ENCODE measurements at places on chromosomes 7 and 10.

- DNase-seq, result no peak
Observed at GRCh38 chr7:88185650-88186049, 34.2 kb downstream of the SRI start.

DNA sequence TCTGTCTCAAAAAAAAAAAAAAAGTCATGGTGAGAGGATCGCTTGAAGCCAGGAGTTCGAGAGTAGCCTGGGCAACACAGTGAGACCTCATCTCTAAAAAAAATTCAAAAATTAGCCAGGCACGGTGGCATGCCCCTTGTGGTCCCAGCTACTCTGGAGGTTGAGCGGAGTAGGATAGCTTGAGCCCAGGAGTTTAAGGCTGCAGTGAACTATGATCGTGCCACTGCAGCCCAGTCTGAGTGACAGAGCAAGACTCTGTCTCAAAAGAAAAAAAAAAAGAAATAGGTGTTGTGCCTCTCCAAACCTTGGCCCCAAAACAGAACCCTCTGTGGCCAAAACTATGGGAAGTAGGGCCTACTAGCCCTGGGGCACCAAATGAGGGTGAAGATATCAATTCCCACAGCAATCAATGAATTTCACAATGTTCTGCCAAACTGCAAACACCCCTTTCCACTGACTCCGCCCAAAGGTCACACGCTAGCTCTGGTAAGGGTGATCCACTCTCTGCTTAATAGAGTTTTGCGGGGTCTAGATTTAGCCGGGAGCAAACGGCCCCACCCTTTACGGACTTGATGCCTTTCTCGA, 16.9 kb downstream of the SSC4D start:
- DNase-seq, result no peak

DNA sequence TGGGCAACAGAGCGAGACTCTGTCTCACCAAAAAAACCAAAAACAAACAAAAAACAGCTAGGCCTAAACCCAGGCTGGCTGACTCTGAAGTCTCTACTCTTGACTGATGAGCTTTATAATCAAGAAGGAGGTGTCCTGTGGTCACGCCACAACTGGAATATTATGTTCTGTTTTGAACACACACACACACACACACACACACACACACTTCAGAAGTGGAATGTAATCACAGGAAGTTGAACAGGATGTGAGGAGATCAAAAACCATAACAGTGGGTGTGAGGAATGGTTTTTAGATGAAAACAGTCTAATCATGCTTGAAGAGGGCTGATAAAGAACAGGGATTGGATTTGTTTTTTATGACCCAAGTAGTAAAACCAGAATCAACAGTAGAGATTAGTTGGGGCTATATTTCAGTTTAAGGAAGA, 51.1 kb upstream of the IL6 start:
- DNase-seq, result peak; percentile 29

DNA sequence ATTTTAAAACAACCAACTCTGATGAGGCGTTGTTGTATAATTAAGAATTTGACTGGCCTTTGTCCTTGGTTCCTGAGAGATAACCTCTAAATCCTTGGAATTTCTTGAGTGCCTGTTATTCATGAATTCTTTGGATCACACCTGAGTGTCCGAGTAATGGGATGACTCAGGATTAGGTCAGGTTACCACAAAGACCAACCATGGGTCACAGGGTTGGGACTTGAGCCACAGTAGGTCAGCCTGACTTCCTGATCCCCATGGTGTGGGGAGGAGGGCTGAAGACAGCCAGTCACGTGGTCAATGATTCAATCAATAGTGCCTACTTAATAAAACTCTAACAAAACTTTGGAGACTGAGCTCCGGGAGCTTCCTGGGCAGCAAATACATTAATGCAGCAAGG, 192.5 kb downstream of the GFRA1 start:
- DNase-seq, result no peak

- DNase-seq, result no peak
Observed at GRCh38 chr10:97916586-97916985, 66.9 kb downstream of the GOLGA7B start.

- no peak for DNase-seq
Observed at GRCh38 chr10:128972036-128972405, 495.0 kb upstream of the MGMT start.

GRCh38 chr7:55156919-55157763, 138.3 kb downstream of the EGFR start:
- DNase-seq, result no peak

GRCh38 chr7:47601119-47601880, 19.4 kb upstream of the TNS3 start:
- DNase-seq, result no peak

- DNase-seq, result no peak
Observed at GRCh38 chr7:2934984-2935740, 91.1 kb upstream of the GNA12 start.

DNA sequence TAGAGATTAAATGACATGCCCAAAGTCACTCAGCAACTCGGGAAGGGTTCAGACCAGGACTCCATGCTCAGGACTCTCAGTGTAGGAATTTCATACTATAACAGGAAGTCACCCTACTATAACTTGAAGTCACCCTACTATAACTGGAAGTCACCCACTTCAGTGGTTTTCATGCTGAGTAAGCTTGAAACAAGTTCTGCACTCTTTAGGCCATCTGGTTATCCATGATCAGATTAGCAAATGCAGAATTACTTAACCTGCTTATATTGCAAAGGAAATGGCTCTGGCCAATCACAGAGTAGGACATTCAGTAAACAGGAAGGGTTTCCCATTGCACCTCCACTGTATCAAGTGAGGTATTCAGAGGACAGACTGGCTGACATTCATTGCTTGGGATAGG, 1240.4 kb downstream of the GATA3 start:
- DNase-seq, result no peak

GRCh38 chr7:30977896-30978564, 14.3 kb downstream of the GHRHR start:
- DNase-seq, result no peak

- no peak for DNase-seq
Observed at GRCh38 chr7:130444234-130444633, 3.4 kb upstream of the CEP41 start.

DNA sequence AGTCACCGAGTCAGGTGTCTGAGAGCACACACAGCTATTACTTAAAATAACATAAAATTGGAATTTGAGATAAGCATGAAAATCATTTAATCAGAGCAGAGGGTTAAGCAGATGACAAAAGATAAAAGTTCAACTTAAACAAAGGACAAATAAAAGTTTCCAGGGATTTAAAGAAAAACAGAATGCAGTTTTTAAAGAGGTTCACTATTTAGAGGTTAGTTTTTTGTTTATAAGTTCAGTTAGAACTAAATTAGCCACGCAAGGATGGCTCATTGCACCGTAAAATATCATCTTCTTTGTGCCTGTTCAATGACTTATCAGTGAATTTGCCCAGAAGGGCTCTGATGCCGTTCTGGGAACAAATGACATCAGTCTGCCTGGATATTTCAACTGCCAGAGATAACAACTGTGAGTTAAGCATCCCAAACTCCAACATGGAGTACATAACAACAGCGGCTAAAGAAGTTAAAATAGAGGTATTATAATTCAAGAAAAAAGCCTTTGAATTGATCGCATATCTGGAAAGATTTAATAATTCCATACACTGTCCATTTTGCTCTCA, 107.8 kb downstream of the ANK3 start:
- DNase-seq, result no peak

GRCh38 chr10:44908066-44908749, 2.9 kb upstream of the TMEM72 start:
- DNase-seq, result no peak

- no peak for DNase-seq
Observed at GRCh38 chr10:79472951-79473350, 27.5 kb upstream of the ZCCHC24 start.

DNA sequence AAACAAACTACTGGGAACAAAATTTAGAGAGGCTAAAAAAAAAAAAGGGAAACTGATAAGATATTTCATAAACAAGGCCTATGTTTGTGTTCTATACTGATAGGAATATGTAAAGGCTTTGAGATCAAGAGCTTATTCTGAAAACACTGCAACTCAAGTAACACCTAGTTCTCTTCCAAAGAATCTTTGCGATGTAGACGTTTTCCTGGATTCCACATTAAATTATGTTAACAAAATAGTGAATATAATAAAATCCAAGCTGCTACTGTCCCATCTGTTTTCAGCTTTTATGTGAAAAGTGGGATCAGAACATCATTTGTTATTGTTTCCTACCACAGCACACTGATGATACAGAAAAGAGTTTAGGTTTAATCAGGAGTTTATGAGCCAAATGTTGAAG, 53.0 kb upstream of the RNF148 start:
- DNase-seq, result no peak

DNA sequence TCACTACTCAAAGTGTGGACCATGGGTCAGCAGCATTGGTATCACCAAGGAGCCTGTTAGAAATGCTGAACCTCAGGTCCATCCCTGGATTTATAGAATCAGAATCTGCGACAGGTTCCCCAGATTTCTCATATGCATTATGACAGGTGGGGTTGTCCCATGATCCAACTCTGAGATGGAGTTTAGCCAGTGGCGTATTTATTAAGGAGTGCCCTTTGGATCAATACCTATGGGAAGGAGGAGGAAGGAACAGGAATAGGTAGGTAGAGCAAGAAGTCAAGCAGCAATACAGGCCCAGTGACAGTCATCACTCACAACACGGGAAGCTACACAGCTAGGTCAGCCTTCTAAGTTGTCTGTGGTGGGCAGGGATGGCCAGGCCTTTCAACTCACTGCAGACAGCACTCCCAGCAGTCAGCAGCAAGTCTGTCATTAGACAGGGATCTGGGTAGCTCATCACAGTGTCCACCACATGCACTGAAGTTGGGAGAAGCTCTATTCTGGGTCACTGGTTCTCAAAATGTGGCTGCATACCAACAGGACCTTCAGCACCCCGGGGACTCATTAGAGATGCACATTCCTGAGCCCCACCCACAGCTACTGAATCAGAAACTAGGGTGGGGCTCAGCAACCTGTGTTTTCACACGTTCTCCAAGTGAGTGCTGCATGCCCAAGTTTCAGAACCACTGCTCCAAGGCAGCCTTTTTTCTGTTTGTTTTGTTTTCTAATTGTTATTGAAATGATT, 532.3 kb upstream of the GALNT17 start:
- no peak for DNase-seq

DNA sequence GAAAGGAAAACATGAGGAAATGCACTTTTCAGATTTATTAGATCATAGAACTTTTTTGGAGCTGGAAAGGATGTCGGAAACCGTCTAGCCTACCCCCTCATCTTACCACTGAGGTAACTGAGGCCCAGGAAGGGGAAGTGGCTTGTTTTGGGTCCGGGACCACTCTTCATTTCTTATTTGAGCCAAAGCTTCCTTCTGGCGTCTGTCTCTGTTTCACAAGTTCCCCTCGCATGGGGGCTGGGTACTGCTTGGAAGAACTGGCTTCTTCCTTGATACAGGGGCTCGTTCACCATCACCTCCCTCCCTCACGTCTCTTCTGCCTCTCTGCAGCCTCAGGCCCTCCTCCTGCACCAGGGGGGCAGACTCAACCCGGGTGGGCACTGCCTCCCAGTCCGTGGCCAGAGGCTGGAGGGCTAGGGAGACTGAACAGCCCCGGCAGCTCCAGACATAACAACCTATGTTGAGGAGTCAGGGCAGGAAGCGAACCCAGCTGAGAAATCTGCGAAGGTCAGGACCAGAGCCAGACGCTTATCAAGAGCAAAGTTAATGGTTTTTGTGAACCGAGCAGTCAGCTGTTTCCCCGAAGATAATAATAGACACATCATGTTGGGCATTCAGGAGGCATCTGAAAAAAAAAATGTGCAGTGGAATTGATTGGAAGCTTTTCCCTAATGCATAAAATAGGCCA, 12.9 kb downstream of the HTRA1 start:
- no peak for DNase-seq

- DNase-seq, result no peak
Observed at GRCh38 chr7:20267482-20267881, 50.3 kb upstream of the MACC1 start.

GRCh38 chr7:82593780-82594179, 150.2 kb upstream of the CACNA2D1 start:
- DNase-seq, result no peak

DNA sequence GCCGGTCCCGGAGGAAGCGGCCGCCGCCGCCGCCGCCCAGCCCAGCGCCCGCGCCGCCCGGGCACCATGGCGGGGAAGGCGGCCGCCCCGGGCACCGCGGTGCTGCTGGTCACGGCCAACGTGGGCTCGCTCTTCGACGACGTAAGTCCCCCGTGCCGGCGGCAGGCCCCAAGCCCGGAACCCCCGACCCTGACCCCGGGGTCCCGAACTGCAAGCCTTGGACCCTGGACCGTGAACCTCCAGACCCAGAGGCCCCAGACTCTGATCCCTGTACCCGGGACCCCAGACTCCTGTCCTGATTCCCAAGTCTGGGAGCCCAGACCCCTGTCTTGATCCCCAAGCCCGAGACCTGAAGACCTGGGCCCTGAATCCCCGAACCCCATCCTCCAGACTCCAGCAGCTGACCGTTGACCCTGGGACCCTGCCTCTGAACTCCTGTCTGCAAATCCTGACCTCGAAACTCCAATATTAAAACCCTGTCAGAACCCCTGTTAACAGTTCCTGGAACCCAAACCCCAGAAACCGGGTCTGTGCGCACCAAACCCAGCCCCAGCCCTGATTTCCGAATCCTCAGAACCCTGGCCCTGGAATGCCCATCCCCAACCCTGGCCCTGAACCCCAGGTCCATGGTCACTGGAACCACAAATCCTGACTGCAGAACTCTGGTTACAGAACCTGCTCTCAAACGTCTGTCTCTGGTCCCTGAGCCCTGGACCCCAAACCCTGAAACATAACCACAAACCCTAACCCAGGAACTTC, 623 bp downstream of the INPP5A start:
- DNase-seq, result no peak

GRCh38 chr10:103917302-103918052, 507 bp downstream of the STN1 start:
- DNase-seq, result peak; percentile 39

DNA sequence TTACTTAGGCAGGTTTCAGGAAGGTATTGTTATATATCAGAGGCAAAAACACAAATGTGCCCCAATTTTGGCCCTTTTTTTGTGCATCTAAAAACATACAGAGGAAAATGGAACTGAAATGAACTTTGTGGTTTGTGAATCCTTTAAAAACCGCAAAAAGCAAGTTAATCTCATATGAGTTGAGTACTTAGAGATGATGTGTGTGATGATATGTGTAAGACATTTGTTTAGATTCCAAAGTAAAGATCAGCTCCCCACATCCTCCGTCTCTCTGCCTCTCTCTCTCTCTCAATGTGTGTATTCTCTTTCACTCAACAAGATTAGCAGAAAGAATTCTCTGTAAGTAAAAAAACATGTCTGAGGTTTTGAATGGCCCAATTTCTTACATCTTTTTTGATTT, 201.9 kb downstream of the MALRD1 start:
- DNase-seq, result no peak

GRCh38 chr7:26337232-26337865, 45.7 kb downstream of the SNX10 start:
- DNase-seq, result no peak

DNA sequence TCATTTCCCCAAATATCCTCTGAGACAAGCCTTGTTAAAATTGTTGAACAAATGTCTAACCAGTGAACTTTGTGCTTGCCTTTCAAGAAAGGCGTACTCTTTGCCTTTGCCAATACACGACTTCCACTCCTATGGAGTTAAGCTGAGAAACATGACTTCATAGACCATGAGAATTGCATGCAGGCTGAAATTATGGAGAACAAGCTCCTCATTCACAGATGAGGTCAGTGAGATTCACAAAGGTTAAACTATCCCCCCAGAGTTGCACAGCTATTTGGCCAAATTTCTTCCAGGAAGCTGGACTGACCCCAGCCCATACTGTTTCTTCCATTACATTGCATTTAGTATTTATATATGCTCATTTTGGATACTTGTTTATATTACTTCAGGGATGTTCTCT, 221.4 kb upstream of the SEMA3C start:
- no peak for DNase-seq
